Brain pericyte (primary cell): ENCODE measurements at places on chromosomes 4 and X.

- DNase-seq = no peak
Observed at GRCh38 chrX:21658746-21659145, 616 bp upstream of the KLHL34 start.

- DNase-seq = no peak
Observed at GRCh38 chrX:44462850-44463249, 79.8 kb downstream of the FUNDC1 start.

- DNase-seq = no peak
Observed at GRCh38 chr4:149168645-149169044, 647.0 kb downstream of the IQCM start.

GRCh38 chrX:150475461-150475860 is 93.0 kb upstream of the MTM1 start:
- no peak for DNase-seq

DNA sequence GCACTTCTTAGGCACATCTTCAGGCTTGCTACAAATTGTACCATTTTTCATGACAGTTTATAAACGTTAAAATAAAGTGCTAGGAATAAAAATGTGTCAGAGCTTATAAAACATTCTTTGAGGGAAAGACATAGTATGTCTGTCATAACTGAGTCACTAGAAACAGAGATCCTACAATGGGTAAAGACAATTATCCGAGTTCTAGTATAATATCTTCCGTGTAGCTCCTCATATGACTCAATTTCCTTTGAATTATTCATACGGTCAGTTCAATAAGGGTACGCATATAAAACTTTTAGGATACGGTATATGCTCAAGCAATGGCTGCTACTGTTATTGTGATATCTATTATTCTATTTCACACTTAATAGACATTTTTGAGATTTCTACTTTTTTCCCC is 349.1 kb downstream of the PCDH10 start:
- no peak for DNase-seq

DNA sequence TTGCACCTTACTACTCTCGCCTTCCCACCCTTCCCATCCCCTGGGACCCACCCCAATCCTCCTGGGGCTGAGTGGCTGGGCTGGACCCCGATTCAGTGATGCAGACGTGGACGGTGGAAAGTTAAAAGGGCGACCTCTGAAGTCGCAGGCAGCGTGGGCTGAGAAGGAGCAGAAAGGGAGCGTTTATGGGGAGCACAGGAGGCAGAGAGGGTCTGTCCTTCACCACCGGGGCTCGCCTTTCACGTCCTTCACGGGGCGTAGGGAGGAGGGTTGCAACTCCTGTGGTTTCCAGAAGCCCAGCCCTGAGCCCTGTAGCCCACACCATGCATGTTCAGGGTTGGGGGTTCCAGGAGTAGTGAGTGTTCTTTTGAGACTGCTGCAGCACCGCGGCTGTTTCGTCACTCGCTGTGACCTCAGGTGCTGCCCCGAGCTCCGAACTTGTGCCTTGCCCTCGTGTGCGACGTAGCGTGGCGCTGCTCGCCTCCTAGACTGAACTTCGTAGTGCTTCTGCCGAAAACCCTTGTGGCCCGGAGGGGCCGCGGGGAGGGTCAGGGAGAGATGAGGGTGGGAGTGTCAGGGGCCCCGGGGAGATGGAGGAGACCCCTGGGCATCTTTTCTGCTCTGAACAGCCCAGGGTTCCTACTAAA is 1.6 kb downstream of the NHS start:
- DNase-seq = no peak
